ENCODE measurements at places on chromosomes 4 and X. TPM values are rescaled to one million over a fixed set of nuclear protein-coding genes. Genes with fewer than 3 reads are reported as not detected.

Gene PDGFRA
- total RNA-seq: not detected

Gene DLG3
- 29.0 TPM for total RNA-seq

Gene TBC1D1
- 79.7 TPM for total RNA-seq

DNA sequence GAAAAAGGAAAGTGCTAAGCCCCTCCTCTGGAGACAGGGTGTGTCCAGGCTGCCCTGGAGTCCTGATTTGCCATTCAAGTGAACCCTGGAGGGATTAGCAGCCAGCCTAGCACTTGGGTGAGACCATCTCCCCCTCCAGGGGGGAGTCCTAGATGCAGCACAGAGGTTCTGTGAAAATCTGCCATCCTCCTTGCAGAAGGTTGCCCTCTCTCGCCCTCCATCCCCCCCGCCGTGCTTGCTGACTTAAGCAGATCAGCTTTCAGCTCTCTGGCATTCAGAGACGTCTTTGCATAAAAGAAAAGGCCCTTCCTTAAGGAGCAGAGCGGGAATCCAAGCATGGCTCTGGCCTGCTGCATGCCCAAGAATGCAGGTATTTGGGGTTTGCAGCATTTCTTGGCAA lies 102.1 kb upstream of the SCML1 start:
- H3K4me3 ChIP-seq: no peak overlapping the region
- DNase-seq: no peak
- no peaks in the 10 kb centered on the region for H3K36me3 ChIP-seq
- H3K27ac ChIP-seq: no peak overlapping the region
- H3K27me3 ChIP-seq: no peaks in the 10 kb centered on the region
- peaks cover 2% of the 10 kb centered on the region for H3K4me1 ChIP-seq

Gene TMPRSS11F
- not detected for total RNA-seq

GRCh38 chr4:177287255-177287654 lies 22.4 kb upstream of the NEIL3 start:
- peaks cover 4% of the 10 kb centered on the region for H3K27me3 ChIP-seq
- H3K27ac ChIP-seq: no peak overlapping the region
- H3K36me3 ChIP-seq: no peaks in the 10 kb centered on the region

Gene NWD2
- total RNA-seq: not detected

Gene ASMT
- not detected for total RNA-seq

Gene EFNB1
- 4.8 TPM for total RNA-seq

DNA sequence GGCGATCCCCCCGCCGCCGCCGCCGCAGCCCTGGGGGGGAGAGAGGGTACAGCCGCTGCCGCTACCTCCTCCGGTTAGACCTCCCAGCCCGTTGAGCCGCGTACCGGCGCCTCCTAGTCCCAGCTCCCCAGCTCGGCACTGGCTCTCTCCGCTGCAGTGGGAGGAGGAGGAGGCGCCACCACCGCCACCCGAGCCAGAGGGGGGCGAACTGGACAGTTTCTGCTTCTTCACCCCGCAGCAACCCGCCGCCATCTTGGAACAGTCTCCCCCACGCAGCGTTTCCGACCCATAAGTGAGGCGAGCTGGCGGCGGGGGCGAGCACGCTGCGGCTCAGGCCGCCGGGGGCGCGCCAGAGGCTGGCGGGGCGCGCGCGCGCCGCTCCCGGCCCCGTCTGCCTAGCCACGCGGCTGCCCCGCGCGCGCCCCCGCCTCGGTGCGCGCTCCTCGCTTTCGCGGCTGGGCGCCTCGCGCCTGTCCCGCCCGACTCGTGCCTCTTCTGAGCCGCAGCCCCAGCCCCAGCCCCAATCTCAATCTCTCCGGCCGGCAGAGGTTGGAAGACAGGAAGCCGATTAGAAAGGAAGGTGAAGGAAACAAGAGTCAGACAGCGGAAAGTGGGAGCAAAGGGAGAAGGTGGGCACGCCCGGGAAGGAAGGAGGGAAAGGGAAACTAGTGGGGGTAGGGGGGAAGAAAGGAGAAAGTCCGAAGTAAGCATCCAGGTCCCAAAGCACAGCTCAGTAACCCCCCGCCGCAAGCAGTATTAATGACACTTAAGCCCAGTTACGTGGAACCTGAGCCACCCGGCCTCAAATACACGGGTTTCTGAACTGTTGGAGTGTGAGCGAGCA lies at the start of gene AMMECR1:
Gene AMMECR1, minus strand, starts transcription at position 266 of the 844 bp plus-strand sequence. Its CDS starts 14 bp downstream, at position 252.
- peak; percentile 84 for DNase-seq
- H3K4me1 ChIP-seq: peaks cover 7% of the 10 kb centered on the region
- no peaks in the 10 kb centered on the region for H3K27me3 ChIP-seq
- no peaks in the 10 kb centered on the region for H3K36me3 ChIP-seq

DNA sequence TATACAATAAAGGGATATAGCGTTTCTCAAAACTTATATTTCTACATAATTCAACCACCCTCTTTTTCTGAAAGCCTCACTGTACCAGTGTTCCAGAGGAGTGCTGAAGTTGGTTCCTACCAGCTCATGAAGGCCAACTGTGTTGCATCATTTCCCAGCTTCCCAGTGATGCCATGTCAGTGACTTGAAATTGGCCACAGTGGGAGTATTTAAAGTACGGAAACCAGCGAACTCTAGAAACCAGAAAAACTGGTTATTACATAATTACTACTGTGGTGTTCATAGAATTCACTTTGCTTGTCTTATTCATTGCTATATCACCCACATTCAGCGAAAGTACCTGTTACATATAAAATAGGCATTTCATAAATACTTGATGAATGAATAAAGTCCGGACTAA lies 135.4 kb downstream of the GC start:
- H3K27me3 ChIP-seq: peaks cover 6% of the 10 kb centered on the region
- H3K27ac ChIP-seq: no peak overlapping the region
- no peak overlapping the region for H3K4me3 ChIP-seq
- H3K4me1 ChIP-seq: no peaks in the 10 kb centered on the region
- no peaks in the 10 kb centered on the region for H3K36me3 ChIP-seq

DNA sequence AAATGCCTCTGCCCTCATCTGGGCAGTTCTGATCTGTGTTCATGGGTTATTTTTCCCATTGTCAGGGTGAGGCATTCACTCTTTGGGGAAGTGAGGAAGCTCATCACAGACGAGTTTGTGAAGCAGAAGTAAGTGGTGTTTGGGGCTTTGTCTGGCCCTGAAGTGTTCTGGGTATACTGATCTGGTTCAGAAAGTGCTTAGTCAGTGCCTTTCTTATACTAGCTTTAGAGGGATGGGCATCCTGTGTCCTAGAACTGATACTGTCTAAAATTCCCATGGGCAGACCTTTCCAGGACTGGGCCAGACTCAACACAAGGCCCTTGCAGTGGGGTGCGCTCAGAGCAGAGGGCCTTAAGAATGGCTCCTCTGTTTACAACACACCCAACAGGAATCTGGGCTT lies 6.4 kb downstream of the TRO start:
- no peak overlapping the region for H3K4me3 ChIP-seq
- H3K36me3 ChIP-seq: peaks cover 3% of the 10 kb centered on the region
- H3K27ac ChIP-seq: no peak overlapping the region
- no peak for DNase-seq
- H3K4me1 ChIP-seq: no peaks in the 10 kb centered on the region
- no peaks in the 10 kb centered on the region for H3K27me3 ChIP-seq

DNA sequence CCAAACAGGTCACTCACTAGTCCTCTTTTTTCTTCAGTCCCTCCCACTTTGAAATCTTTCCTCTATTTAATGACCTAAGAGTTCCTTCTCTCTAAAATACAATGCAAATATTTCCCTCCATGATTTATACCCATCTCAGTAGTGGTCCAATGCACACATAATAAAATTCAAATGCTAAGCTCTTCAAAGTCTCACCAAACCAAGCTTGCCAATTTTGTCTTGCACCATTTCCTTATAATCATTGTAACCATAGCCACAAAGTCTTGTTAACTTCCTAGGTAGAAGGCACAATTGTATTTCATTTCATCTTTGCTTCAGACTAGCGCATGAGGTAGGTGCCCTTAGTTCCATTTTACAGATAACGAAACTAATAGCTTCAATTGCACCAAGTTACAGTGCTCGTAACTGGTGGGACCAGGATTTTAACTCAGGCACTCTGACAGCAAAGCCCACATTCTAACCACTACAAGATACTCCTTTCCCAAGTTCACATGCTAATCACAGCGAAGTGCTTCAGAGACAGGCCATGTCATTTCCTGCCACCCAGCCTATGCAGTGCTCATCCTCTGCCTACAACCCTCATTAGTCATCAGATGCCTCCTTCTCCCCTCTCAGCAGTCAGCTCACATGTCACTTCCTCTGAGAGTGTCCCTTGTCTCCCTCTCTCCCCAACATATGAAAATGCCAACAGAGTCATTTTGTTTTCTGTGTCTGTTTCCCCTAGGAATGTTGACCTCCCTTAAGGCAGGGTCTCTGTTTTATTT lies 66.9 kb upstream of the PPARGC1A start:
- no peak overlapping the region for H3K27ac ChIP-seq
- no peaks in the 10 kb centered on the region for H3K36me3 ChIP-seq
- no peaks in the 10 kb centered on the region for H3K27me3 ChIP-seq
- no peak overlapping the region for H3K4me3 ChIP-seq

Gene GABRQ
- total RNA-seq: not detected

DNA sequence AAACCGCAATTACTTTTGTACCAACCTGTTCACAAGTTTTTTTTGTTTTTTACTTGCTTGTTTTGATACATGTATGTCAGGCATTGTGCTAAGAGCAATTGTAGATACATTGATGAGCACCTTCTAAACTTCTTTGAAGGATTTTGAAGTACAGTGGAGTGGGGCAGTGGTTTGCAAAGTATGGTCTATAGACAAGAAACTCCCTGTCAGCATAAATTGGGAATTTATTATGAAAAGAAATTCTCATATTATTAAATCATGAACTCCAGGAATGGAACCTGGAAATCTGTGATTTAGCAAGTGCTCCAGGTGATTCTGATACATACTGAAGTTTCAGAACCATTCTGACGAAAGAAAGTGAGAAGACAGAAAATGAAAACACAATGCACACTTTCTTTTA lies 733.4 kb downstream of the C4orf33 start:
- H3K4me3 ChIP-seq: no peak overlapping the region
- H3K4me1 ChIP-seq: no peaks in the 10 kb centered on the region
- no peaks in the 10 kb centered on the region for H3K27me3 ChIP-seq

DNA sequence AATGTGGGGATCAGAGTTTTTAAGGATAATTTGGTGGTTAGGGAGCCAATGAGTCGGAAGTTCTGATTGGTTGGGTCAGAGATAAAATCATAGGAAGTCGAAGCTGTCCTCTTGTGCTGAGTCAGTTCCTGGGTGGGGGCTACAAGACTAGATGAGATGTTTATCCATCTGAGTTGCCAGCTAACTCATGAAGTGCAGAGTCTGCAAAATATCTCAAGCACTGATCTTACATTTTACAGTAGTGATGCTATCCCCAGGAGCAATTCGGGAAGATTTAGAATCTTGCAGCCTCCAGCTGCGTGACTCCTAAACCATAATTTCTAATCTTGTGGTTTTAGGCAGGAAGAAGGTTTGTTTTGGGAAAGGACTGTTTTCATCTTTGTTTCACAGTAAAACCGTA lies 565.8 kb upstream of the SPANXN1 start:
- no peaks in the 10 kb centered on the region for H3K36me3 ChIP-seq
- no peak for DNase-seq
- no peaks in the 10 kb centered on the region for H3K4me1 ChIP-seq
- no peaks in the 10 kb centered on the region for H3K27me3 ChIP-seq
- no peak overlapping the region for H3K27ac ChIP-seq

Gene TCEAL6
- not detected for total RNA-seq

DNA sequence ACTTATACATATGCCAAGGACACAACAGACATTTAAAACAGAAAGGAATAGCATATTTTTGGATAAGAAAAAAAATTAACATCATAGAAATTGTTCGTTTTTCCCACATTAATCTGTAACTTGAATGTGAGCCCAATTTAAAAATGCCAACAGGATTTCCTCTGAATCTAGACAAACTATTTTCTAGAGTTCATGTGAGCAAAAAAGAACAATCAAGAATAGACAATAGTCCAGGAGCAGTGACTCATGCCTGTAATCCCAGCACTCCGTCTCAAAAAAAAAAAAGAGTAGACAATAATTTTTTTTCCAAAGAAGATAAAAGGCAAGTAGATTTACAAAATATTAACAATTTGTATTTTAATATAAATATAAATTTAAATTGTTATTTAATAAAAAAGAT lies 73.7 kb upstream of the DUSP21 start:
- no peaks in the 10 kb centered on the region for H3K27me3 ChIP-seq
- H3K27ac ChIP-seq: no peak overlapping the region
- H3K36me3 ChIP-seq: no peaks in the 10 kb centered on the region
- no peak overlapping the region for H3K4me3 ChIP-seq
- DNase-seq: no peak

DNA sequence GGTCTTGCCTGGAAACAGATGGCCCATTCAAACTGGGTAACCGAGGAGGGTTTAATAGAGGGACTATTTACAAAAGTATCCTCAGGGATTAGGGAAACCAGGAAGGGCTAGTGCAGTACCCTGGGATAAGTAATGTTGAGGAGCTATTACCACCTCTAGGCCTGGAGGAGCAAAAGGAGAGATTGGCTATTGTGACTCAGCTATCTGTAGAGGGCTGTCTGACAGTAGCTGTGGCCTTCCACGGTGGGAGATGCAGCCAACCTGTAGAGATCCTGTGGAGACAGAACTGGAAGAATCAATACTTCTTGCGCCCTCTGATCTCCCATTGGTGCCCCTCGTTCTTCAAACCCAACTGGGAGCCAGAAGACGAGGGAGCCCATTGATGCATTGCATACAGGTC lies 34.1 kb upstream of the RPS6KA3 start:
- peak; percentile 22 for DNase-seq
- no peak overlapping the region for H3K4me3 ChIP-seq
- peaks cover 11% of the 10 kb centered on the region for H3K27me3 ChIP-seq
- no peaks in the 10 kb centered on the region for H3K36me3 ChIP-seq
- H3K4me1 ChIP-seq: peaks cover 6% of the 10 kb centered on the region

DNA sequence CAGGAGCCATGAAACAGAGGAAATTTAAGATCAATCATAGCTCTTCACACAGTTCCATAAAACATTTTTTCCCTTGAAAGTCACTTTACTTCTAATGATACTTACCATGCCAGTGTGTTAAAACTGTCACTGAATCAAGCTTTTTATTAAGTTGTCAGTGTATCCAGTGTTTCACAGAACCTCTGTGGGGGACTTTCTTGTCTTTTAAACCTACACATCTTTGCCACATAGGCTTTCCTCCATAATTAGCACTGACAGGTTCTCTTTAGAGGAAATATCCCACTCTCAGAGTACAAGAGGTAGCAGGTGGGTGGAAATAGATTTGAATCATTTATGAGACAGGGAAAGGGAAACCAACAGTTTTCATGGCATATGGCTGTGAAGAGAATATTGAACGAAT lies 25.8 kb upstream of the DYNLT3 start:
- H3K4me1 ChIP-seq: no peaks in the 10 kb centered on the region
- H3K27ac ChIP-seq: no peak overlapping the region
- H3K4me3 ChIP-seq: no peak overlapping the region
- DNase-seq: no peak
- H3K27me3 ChIP-seq: peaks cover 8% of the 10 kb centered on the region

DNA sequence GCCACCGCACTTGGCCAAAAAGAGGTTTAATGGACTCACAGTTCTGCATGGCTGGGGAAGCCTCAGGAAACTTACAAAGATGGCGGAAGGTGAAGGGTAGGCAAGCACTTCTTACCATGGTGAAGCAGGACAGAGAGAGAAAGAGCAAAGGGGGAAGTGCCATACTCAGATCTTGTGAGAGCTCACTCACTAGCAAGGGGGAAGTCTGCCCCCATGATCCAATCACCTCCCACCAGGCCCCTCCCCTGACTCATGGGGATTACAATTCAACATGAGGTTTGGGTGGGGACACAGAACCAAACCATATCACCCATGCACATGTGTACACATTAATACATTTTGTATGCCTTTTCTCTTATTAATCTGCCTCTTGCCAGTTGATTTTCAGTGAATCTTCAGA lies 77.2 kb upstream of the HSD17B10 start:
- DNase-seq: no peak
- H3K4me3 ChIP-seq: no peak overlapping the region
- no peak overlapping the region for H3K27ac ChIP-seq
- no peaks in the 10 kb centered on the region for H3K4me1 ChIP-seq

GRCh38 chr4:169658975-169659715 lies 38.8 kb downstream of the CLCN3 start:
- no peaks in the 10 kb centered on the region for H3K27me3 ChIP-seq
- H3K36me3 ChIP-seq: peaks cover 6% of the 10 kb centered on the region
- no peak overlapping the region for H3K27ac ChIP-seq
- peak overlapping the region; percentile 39 for H3K4me3 ChIP-seq
- H3K4me1 ChIP-seq: peaks cover 15% of the 10 kb centered on the region

All from activated naive CD8-positive, alpha-beta T cell treated with anti-CD3 and anti-CD28 coated beads, Interleukin-2, amount 10 ng/mL, durations not matched to agents 7 days and 5 days (primary cell).